Mesendoderm (in vitro differentiated cells): ENCODE measurements at places on chromosomes 16 and 17.

GRCh38 chr17:2222301-2222700 is 81.3 kb downstream of the SMG6 start:
- DNase-seq: no peak

DNA sequence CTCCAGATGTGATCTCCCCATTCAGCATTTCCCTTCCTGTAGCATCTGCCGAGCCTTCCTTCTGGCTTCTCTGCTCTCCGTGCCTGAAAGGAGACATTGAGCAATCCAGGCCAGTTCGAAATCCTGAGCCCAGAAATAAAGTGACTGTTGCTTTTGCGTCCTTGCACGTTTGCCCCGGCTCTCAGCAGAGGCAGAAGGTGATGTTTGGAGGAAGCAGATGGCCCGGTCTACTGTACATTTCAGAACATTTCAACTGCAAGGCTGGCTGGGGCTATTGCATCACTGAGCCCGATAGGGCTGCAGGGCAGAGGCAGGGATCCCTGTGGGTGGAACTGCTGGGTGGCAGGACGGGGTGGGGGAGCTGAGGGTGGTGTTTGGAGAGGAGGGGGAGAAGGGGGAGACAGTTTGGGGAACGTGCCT is 29.4 kb downstream of the IRF8 start:
- DNase-seq: no peak

- no peak for DNase-seq
Observed at GRCh38 chr17:3974138-3974687, 10.0 kb upstream of the ATP2A3 start.

- no peak for DNase-seq
Observed at GRCh38 chr17:80877729-80878303, 113.8 kb upstream of the CHMP6 start.
